ENCODE measurements at places on chromosomes 13 and 19.

DNA sequence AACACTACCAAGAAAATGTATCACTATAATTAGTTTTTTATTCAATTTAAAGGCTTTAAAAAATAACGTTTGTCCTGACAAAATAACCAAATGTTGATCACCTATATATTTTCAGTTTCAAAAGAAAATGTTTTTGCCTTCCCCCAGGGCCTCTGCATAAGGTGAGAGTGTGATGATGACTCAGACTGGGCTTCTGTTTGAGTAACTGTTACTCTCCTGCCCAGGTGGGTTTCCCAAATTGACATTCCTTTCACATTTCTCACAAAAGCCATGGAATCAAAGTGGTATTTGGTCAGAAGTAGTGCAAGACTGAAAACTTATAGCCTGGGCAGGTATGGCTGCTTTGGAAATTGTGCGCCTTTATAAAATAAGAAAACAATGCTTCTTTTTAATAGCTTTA is 180.6 kb downstream of the COG6 start:
- no peaks in the 10 kb centered on the region for H3K4me1 ChIP-seq
- DNase-seq = no peak
- H3K27ac ChIP-seq = no peak overlapping the region

GRCh38 chr13:72530471-72530870 is 197.0 kb downstream of the MZT1 start:
- no peak overlapping the region for H3K27ac ChIP-seq
- no peak for DNase-seq
- no peaks in the 10 kb centered on the region for H3K36me3 ChIP-seq
- no peaks in the 10 kb centered on the region for H3K4me1 ChIP-seq
- no peak overlapping the region for H3K4me3 ChIP-seq
- no peaks in the 10 kb centered on the region for H3K27me3 ChIP-seq

DNA sequence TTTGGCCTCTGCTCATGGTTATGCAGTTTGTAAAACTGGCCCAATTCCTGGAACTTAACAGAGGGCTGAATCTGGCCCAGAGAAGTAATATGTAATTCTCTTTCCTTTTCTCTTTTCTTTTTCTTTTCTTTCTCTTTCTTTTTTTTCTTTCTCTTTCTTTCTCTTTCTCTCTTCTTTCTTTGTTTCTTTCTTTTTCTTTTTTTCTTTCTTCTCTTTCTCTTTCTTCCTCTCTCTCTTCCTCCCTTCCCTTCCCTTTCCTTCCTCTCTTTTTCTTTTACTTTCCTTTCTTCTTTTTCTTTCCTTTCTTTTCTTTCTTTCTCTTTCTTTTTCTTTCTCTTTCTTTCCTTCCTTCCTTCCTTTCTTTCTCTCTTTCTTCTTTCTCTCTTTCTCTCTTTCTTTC is 88.8 kb upstream of the SLITRK5 start:
- H3K36me3 ChIP-seq = no peaks in the 10 kb centered on the region
- H3K4me3 ChIP-seq = no peak overlapping the region
- H3K4me1 ChIP-seq = no peaks in the 10 kb centered on the region
- no peak for DNase-seq
- H3K27me3 ChIP-seq = no peaks in the 10 kb centered on the region

DNA sequence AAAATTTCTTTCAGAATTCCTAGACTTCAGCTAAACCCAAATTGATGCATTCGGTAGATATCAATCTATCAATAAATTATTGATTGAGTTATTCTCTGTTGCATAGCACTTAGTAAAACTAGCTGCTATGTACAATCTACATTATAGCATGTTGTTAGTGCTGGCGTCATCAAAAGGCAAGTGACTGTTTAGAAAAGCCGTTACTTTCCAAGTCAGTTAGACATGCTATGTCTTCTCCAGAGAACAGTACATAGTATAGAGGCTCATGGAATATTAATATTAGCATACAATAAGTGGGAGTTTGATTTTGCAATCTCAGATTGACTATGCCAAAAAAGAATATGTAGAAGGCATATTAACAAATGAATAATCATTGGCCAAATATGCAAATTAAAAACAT is 165.6 kb downstream of the DCT start:
- no peaks in the 10 kb centered on the region for H3K27me3 ChIP-seq
- no peak overlapping the region for H3K27ac ChIP-seq

- DNase-seq = peak; percentile 70
- H3K4me1 ChIP-seq = peaks cover 49% of the 10 kb centered on the region
- H3K27ac ChIP-seq = peak overlapping the region; percentile 44
- no peaks in the 10 kb centered on the region for H3K27me3 ChIP-seq
- no peak overlapping the region for H3K4me3 ChIP-seq
Observed at GRCh38 chr13:25874907-25875306, 176.9 kb downstream of the SHISA2 start.

GRCh38 chr19:9917321-9917720 is 19.0 kb downstream of the OLFM2 start:
- no peak for DNase-seq
- peaks cover 15% of the 10 kb centered on the region for H3K4me1 ChIP-seq
- H3K27ac ChIP-seq = no peak overlapping the region
- peaks cover 8% of the 10 kb centered on the region for H3K27me3 ChIP-seq

DNA sequence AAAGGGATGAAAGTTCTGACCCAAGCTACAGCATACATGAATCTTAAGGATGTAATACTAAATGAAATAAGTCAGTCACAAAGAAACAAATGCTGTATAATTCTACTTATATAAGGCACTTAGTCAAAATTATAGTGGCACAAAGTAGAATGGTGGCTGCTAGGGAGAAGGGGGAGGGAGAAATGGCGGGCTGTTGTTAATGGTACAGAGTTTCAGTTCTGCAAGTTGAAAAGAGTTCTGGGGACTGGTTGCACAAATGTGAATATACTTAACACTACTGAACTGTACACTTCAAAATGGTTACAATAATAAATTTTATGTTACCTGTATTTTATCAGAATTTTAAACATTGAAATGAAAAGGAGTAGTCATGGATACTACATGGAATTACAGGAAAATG is 48.9 kb upstream of the CLDN10 start:
- H3K27ac ChIP-seq = no peak overlapping the region
- H3K4me3 ChIP-seq = no peak overlapping the region
- H3K36me3 ChIP-seq = no peaks in the 10 kb centered on the region
- H3K4me1 ChIP-seq = no peaks in the 10 kb centered on the region

DNA sequence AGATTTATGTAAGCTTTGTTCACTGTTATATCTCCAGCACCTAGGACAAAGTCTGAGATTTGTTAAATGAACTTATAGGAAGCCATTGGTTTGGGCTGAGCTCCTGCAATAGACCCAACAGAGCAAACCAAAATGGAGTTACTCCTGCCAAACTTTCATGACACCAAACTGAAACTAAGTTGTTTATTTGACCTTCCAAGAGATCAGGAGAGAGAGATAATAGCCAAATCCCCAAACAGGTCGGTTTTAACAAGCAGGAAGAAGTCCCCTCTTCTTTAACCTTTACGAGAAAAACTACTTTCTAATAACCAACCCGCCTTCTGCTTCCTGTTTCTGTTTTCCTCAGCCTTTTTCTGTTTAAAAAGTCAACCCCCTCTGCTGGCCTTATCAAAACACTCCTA is 54.9 kb upstream of the ATP12A start:
- no peak overlapping the region for H3K4me3 ChIP-seq
- no peaks in the 10 kb centered on the region for H3K27me3 ChIP-seq
- no peak for DNase-seq
- no peaks in the 10 kb centered on the region for H3K36me3 ChIP-seq
- H3K27ac ChIP-seq = peak overlapping the region; percentile 40
- peaks cover 32% of the 10 kb centered on the region for H3K4me1 ChIP-seq

DNA sequence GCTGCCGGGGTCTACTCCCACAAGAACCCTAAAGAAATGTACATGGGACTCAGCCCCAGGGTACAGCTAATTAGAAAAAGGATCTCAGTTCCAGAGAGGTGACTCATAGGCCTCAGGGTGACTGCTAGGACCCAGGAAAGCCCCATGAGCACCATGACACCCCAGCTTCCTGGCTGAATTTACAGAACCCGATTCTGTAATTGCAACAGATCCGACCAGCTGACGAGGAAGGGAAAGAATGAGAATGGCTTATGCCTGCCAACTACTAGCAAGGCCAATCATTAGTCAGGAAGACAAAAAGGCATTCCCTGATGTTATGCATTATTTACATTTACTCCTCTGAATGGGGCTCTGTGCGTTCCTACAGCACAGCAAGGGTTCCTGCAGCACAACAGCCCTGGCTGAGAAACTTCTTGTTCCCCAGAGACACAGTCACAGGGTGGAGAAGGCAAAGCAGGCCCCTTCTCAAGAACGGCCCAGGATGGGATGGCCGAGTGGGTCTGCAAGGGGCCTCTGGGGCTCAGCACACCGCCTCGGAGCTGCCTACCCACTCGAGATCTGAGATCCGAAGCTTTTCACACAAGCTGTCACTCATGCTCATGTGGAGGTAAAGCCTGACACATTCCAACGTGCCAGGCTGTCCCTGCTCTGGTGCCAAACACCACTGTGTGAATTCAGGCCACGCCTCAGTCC is 27.2 kb downstream of the PBX4 start:
- H3K27ac ChIP-seq = peak overlapping the region; percentile 90
- peaks cover 71% of the 10 kb centered on the region for H3K4me1 ChIP-seq
- H3K36me3 ChIP-seq = peaks cover 5% of the 10 kb centered on the region
- H3K4me3 ChIP-seq = no peak overlapping the region
- no peaks in the 10 kb centered on the region for H3K27me3 ChIP-seq
- DNase-seq = peak; percentile 77

- no peaks in the 10 kb centered on the region for H3K4me1 ChIP-seq
- H3K27me3 ChIP-seq = no peaks in the 10 kb centered on the region
- H3K4me3 ChIP-seq = no peak overlapping the region
Observed at GRCh38 chr13:36875961-36876360, 44.1 kb downstream of the SMAD9 start.

DNA sequence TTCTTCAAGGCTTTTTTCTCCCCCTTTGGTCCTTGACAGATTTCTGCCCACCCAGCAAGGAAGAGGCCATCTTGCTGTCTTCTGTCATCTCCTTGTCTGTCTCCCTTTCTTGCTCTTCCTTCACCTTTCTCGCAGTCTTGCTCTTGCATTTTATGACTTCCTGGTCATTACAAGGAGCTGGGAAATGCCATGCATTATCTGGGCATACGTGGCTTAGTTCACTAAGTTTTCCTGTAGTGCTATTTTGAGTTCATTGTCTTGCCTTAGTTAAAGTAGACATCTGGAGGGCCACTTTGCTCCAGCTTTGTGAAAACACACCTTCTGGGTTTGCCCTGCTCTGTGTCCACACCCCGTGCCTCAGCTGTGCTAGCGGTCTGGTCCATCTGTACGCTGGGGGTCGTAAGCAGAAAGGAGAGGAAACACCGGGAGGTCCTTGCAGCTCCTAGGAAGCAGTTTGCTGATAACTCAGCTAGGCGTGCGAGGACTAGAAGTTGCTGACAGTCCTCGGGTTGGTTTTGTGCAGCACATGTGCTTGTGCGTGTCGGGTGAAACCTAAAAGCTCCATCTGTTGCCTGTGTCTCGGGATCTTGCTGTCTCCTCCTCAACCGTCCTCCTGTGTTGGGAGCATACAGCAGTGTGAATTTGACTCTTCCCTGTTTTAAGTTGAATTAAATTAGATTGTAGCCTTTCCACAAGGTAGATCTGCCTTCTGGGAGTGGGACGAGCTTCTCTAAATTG is 59.4 kb downstream of the ARHGEF7 start:
- DNase-seq = no peak
- no peaks in the 10 kb centered on the region for H3K36me3 ChIP-seq
- H3K27me3 ChIP-seq = no peaks in the 10 kb centered on the region
- no peak overlapping the region for H3K4me3 ChIP-seq
- peaks cover 53% of the 10 kb centered on the region for H3K4me1 ChIP-seq

DNA sequence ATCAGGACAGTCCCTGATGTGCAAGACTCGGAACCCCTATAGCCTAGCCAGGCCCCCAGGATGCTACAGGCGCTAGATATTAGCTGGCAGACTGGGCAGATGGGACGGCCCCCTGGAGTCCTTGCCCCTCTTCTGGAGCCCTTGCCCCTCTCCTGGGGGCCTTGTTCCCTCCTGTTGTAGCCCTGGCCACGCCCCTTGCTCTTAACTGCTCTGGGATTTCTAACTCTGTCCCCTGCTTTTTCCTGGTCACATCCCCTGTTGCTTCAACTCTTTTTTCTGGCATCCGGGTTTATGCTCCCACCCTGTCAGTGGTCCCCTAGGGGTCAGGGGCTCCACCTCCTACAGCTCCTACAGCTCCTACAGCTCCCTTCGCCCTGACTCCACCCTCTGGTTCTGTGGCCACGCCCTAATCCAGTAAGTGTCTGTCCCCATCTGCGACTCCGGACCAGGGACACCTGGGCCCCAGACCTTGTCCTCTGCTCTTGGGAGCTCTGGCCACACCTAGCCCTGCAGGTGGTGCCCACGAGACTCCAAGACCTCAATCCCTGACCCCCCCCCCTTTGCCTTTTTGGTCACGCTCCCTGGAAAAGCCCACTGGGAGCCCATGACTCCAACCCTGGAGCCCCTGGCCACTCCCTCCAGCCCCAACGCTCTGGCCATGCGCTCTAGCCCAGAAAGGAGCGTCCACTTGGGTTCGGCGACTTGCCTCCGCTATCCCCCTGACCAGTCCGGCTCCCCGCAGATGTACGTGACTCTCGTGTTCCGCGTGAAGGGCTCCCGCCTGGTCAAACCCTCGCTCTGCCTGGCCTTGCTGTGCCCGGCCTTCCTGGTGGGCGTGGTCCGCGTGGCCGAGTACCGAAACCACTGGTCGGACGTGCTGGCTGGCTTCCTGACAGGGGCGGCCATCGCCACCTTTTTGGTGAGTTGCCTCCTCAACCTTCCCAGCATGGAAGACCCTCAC is 6.8 kb downstream of the PLPPR2 start:
- H3K27ac ChIP-seq = no peak overlapping the region
- no peaks in the 10 kb centered on the region for H3K36me3 ChIP-seq
- no peaks in the 10 kb centered on the region for H3K27me3 ChIP-seq
- H3K4me3 ChIP-seq = no peak overlapping the region
- DNase-seq = no peak

GRCh38 chr19:22893855-22894270 is 61.8 kb downstream of the ZNF723 start:
- DNase-seq = no peak
- H3K27me3 ChIP-seq = no peaks in the 10 kb centered on the region
- no peaks in the 10 kb centered on the region for H3K36me3 ChIP-seq
- H3K27ac ChIP-seq = no peak overlapping the region
- no peaks in the 10 kb centered on the region for H3K4me1 ChIP-seq
- no peak overlapping the region for H3K4me3 ChIP-seq

DNA sequence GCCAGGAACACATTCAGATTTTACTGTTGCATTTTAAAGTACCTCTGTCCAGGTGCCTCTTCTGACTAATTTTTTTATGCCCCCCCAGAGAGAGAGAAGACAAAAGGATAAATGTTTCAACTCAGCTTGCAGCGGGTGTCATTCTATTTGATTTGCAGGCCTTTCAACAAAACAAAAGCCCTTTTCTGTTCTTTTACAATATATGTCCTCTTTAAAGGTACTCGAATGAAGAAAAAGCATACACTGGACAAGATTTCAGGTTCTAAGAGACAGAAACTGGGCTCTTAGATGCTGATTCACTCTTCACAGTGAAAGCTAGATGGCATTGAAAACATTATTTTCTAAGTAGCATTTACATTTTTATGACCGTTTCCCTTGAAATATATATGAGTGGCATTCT is 2.9 kb upstream of the FRY start:
- no peaks in the 10 kb centered on the region for H3K27me3 ChIP-seq
- H3K4me1 ChIP-seq = peaks cover 25% of the 10 kb centered on the region
- H3K27ac ChIP-seq = no peak overlapping the region
- H3K36me3 ChIP-seq = no peaks in the 10 kb centered on the region
- no peak overlapping the region for H3K4me3 ChIP-seq
- no peak for DNase-seq

All from CD4-positive, alpha-beta memory T cell (primary cell).